ENCODE measurements at places on chromosomes 13 and 19. TPM values are rescaled to one million over a fixed set of nuclear protein-coding genes. Genes with fewer than 3 reads are reported as not detected.

GRCh38 chr19:11639602-11640471 is 42.6 kb downstream of the ZNF627 start:
- peak; percentile 98 for DNase-seq

GRCh38 chr13:26872525-26873385 is 112.2 kb upstream of the GPR12 start:
- peak; percentile 73 for DNase-seq

Gene C19orf73
- not detected for total RNA-seq

DNA sequence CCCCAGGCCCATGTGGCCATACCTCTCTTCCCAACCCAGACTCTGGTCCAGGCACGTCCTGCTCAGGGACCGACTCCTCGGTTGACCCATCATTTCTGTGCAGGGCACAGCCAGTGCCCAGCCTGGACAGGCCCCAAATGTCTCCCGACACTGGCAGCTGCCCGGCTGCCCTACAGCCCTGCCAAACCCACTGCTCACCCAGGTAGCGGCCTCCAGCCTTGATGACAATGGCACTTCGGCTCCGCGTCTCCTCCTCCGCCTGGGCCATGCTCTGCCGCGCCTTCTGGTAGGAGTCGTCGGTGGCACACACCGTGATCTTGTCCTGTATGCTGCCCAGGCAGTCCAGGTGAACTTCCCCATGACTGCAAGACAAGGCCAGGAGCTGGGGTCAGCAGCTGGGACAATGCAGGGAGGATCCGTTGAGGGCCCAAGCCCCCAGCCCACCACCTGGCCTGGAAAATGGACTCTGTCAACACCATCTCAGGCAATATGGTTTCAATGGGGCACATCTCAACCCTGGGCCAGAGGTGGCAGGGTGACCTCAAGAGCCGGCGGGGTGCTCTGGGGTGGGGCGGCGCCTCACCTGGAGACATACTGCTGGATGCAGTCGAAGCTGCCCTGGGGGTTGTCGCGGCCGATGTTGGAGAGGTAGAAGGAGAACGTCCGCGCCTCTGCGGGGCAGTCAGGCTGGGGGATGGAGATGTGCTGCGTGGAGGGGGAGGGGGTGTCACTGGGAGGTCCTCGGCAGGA is 27.5 kb upstream of the ISYNA1 start:
- no peak for DNase-seq

DNA sequence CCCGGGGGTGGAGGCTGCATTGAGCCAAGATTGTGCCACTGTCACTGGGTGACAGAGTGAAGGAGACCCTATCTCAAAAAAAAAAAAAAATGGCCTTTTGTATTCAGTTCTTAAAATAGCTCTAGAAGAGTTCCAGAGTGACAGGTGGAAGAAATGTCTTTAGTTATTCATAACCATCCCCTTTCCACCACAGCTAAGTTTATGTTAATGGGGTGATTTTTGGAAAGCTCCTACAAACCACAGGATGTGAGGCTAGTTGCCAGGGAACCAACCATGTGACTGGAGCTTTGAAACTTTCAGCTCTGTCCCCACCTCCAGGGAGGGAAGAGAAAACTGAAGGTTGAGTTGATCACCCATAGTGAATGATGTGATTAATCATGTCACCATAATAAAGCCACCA is 6.9 kb downstream of the ZNF490 start:
- peak; percentile 37 for DNase-seq

DNA sequence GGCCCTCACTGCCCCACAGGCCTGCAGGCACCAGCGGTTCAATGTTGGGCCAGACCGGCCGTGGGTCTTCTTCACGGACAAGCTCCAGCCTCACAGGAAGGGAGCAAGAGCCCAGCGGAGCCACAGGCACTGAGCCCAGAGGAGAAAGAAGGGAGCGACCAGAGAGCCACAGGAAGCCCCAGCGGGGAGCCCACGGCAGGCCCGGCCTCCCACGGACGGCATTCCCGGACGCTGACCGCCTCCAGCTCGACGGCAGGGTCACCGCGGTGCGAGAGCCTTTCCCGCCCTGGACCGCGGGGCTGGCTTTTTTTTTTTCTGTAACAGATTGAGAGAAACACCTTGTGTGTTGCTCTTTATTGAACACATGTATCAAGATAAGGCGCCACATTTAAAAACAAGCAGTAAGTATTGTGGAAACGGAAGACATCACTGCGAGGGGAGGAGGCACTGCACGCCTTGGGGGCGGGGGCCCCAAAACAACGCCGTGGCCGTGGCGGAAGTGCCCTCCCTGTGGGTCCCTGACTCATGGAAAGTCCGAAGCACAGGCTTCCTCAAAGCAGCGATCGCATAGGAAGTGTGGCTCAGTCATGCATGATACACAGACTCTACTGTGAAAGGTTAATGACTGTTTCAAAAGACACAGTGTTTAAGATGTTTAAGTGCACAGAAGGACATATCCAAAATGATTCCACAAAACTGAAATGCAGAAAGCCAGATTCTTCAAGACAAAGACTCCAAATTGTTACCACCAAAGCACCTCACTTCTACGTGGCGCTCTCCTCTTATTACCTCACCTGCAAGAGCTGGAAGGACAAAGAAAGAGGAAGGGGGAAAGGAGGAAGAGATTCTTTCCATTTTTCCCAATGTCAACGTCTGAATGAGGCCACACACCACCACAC is 3.5 kb downstream of the RASA3 start:
- DNase-seq, result peak; percentile 88

Gene HS6ST3
- 0.58 TPM for total RNA-seq

DNA sequence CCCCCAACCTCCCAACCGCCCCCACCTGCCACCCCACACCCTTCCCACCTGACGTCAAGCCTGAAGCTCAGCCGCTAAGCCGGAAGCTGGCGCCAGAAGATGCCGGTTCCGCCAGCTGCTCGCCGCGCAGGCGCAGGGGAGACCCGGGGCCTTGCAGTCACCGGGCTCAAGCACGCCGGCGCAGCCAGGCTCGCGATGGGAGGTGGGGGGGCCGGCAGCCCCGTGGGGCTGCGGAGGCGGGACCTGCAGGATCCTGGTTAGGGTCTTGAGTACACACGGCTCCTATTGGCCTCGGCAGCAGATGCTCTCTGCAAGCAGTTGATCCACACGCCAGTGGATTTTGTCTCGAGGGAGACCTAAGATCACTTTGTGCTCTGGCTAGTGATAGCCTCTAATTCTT is at the start of gene LIG4:
TSS of gene LIG4 (minus strand) at position 101 of the 400 bp plus-strand sequence. CDS start 4,268 bp downstream, outside the sequence.
- DNase-seq, result peak; percentile 98

DNA sequence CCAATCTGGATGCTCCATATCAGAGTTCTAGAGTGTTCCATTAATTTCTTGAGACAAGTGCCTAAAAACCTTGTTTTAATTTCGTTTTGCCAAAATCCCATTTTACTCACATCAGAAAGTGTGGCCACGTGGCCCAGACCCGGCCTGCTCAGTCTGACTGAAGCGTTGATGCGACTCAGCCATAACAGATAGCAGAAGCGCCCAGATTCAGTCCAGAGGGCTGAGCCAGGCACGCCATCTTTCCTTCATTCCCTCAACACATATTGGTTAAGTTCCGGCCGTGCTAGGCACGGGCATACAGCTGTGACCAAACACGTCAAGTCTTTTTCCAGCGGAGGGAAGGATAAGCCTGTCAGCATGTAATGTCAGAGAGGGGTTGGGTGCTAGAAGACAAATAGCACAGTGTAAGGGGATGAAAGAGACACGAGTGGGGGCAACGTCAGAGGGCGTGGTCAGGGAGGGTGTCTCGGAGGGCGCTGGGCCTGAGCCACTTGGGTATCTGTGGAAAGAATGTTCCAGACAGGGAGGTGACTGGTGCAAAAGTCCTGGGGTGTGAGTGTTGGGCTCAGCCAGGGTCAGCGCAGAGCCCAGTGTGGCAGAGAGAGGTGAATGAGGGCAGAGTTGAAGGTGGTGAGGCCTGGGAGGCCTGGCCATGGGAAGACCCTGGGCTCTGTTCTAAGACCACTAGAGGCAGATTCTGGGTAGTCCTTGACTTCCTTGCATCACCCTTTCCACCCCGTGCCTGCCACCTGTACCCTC is 3.1 kb downstream of the F10 start:
- DNase-seq, result no peak

GRCh38 chr13:37365496-37365895 is 233.1 kb downstream of the POSTN start:
- no peak for DNase-seq

- no peak for DNase-seq
Observed at GRCh38 chr19:18202778-18203407, 949 bp downstream of the RAB3A start.

GRCh38 chr13:19959141-19959830 is 759 bp downstream of the ZMYM2 start:
- peak; percentile 51 for DNase-seq

DNA sequence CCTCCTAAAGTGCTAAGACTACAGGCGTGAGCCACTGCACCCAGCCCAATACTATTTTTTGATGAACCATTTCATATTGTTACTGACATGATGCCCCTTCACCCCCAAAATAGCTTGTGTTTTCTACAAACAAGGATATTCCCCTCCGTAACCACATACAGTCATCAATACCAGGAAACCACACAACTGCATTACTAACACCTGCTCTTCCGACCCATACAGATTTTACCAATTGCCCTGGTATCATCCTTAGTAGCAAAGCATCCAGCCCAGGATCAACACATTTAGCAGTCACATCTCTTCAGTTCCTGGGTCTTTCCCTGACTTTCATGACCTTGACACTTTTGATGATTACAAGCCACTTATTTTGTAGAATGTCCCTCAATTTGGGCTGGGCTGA is 33.6 kb downstream of the KCTD15 start:
- DNase-seq, result no peak

DNA sequence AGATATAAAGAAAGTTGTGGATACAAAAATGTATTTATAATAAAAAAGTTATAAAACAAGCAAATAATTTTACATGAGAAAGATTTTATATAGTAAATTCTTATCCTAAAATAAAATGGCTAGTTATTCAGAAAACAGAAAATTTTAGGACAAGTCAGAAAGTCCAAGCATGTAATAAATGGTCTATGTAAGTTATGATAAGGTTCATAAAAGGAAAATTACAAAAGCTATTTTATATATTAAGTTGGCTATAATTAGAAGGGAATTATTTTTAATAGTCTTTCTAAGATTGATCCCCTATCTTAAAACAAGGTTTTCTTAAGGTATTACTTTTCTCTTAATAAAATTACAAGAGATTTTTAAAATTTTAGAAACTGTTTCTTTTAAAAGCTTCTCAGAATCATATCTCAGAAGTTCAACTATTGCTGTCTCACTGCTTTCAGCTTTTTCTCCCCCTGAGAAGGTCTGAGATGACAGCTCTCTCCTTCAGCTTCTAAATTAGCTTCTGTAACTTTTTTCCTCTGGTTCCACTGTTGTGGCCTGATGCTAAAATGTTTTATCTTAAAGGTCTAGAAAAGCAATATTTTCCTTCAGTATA is 8.7 kb downstream of the CCDC169 start:
- no peak for DNase-seq

Measured in stomach (tissue), 19 donors.